Esophagus squamous epithelium (tissue), 5 donors: ENCODE measurements at places on chromosomes 2 and 18.

DNA sequence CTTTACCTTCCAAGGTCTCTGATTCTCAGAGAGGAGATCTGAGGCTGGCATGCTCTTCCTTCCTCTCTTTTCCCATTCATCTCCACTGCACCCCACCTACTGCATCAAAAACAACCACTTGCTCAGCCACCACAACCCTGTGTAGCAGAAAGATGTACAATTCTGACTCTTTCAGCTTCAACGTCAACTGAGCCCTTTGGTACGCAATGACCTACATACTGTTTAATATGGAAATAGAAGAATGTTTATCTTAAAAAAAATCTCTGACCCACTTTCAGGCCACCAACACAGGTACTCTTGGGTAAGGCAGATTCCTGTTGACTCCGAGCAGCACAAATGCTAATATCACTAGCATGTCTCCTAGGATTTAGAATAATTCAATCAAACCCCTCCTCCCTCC lies 76.2 kb upstream of the AFF3 start:
- no peak for DNase-seq

DNA sequence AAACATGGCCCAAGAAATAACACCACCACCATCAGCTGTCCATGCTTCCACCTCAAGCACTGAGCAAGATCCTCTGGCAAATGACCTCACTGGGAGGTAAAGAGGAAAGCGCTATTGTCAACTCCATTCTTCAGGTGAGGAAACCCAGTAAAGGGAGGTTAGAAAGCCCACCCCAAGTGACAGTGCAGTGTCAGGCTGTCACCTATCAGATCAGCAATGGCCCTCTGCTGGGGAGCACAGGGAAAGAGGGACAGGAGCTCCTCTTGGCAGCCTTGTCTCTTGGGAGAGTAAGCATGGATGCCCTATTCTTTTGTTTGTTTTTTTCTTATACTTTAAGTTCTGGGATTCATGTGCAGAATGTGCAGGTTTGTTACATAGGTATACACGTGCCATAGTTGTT lies 104.3 kb upstream of the DAPL1 start:
- DNase-seq, result no peak

DNA sequence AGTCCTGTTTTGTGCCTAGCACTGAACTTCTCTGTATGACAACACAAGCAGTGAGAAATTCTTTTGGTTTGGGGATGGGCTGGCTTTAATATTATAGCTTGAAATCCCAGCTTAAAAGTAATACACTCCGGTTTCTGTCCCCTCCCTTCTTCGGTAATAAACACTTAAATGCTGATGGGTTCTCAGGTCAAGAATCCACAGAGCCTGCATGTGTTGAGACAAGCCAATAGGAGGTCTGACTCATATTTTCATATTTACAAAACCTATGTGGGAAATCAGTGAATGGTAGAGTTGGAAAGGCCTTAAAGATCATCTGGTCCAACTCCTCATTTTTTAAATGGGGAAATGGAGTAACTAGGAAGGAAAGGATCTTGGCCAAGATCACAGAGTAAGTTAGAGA lies 47.5 kb downstream of the VSNL1 start:
- no peak for DNase-seq

GRCh38 chr18:3054780-3055179 lies 41.8 kb upstream of the LPIN2 start:
- no peak for DNase-seq

DNA sequence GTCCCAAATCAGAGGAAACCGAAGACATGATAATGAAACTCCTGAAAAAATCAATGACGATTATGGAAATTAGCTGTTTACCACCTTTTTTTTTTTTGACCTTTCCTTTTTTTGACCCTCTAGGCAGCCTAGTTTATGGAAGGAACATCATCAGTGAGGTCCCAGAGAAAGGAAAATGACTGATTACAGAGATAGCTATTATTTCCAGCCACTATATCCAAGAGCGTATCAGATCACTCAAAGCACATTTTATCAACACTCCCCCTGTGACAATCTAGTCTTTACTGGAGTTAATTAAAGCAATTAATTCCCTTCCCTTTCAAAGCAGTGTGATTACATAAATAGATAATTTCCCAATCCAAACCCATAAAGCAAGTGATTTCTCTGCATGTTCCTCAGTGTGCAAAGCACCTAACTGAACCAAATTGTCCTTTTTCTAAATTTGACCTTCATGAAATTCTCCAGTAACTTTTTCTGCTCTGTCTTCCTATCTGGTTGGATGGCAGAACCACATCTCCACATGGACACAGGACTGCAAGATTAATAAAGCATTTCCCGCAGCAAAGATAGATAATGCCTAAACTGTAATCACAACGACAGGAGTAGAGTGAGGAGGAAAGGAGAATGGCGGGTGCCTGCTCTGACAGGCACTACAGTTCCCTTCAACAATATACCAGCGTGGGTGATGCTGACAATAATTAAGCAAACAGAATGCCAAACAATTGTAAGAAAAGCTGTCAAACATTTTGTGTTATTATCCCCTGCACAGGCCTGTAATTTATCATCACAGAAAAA lies 194.4 kb downstream of the SLC8A1 start:
- no peak for DNase-seq

- no peak for DNase-seq
Observed at GRCh38 chr18:44732238-44732563, 51.5 kb downstream of the SETBP1 start.

DNA sequence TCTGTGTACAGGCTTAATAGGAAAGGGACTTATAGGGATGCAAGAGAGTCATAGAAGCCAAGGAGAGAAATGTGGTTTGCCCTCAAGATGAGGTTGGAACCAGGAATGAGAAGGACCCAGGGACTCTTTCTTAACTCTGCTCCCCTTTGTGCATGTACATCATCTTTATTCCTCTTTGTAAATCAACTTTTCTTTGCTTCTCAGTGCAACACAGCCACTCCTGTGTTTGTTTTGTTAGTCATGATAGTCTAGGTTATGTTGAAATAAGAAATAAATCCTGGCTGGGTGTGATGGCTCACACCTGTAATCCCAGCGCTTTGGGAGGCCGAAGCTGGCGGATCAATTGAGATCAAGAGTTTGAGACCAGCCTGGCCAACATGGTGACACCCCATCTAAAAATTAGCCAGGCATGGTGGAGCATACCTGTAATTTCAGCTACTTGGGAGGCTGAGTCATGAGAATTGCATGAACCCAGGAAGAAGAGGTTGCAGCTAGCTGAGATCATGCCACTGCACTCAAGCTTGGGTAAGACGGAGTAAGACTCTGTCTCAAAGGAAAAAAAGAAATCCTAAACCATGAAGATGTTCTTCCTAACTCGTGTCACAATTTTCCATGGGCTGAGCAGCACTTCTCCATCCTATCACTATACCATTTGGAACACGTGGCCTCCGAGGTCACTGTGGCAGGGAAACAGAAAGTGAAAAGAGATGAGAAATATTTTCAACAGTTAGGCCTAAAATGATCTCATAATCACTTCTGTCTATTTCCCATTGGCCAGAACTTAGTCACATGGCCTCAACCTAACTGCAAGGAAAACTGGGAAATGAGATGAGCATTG lies 73.0 kb upstream of the TMEM17 start:
- no peak for DNase-seq

DNA sequence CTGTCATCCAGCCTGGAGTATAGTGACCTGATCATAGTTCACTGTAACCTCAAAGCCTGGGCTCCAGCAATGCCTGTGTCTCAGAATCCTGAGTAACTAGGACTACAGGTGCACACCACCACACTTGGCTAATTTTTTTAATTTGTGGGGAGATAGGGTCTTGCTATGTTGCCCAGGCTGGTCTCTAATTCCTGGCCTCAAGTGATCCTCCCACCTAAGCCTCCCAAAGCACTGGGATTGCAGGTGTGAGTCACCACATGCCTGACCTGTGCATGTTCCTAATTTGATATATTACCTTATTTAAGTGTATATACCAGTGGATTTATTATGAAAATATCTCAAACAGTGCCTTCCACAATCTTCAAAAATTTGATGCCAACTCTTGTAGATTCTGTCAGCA lies 123.6 kb upstream of the XIRP2 start:
- DNase-seq, result no peak

DNA sequence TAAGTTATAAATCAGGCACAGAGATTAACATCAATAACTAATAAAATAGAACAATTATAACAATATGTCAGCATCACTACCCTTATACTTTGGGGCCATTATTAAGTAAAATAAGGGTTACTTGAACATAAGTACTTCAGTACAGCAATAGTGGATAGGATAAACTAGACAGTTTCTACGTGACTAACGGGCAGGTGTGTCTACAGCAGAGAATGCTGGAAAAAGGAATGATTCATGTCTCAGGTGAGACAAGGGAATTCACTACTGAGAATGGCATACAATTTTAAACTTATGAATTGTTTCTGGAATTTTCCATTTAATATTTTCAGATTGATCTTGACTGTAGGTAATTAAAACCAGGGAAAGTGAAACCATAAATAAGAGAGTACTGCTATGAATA lies 5.5 kb downstream of the WDR75 start:
- DNase-seq, result no peak

DNA sequence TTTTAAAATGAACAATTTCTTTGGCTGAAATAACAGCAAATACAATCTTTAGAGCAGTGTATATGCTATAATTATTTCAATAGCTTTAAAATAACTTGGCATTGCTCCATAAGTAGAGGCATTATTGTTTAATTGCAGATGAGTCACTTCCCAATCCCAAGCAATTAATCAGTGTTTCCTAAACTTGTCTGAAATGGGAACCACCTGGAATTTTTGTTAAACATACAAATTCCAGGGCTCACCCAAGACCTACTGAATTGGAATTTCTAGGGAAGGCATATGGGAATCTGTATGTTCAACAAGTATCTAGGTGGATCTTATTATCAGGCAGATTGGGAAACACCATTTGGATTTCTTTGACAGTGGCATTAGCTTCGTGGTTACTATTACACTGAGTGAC lies 27.1 kb upstream of the FMNL2 start:
- DNase-seq, result no peak
